ENCODE measurements at places on chromosomes 7 and 10.
A peak's percentile ranks its signal among the peaks of the same experiment; 100 is the strongest.

- DNase-seq: no peak
These were observed 42.2 kb upstream of the SLC29A3 start for GRCh38 chr10:71276873-71277272.

DNA sequence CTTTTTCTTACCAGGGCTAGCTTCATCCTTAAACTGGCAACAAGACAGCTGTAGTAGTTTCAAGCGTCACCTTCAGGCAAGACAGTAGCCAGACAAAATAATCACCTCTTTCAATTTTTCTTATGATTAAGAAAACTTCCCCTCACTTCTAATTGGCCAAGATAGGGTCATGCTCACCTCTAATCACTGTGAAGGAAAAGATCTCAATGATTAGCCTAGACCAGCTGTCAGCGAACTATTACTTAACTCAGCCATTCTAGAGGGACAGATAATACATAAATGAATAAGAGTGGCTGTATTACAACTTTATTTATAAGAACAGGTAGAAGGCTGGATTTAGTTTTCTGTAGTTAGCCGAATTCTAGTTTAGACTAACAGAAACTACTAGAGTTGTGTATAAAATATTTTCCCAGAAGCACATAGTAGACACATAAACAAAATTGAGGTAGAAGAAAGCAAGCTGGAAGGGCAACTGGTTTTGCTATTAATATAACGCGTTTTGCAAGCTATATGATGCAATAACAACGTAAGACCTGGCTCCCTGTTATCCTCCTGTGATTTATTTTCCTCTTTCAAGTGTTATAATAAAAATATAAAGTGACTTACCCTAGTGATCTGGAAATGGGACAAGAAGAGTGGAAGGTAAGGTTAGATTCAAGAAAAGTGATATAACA, 64.3 kb downstream of the ELAPOR2 start:
- no peak for DNase-seq

- DNase-seq: no peak
These were observed 13.8 kb downstream of the PDSS1 start for GRCh38 chr10:26711324-26711723.

GRCh38 chr7:21568762-21569161, 25.9 kb downstream of the DNAH11 start:
- DNase-seq: no peak

- no peak for DNase-seq
These were observed 45.6 kb downstream of the ZNF277 start for GRCh38 chr7:112252141-112252540.

DNA sequence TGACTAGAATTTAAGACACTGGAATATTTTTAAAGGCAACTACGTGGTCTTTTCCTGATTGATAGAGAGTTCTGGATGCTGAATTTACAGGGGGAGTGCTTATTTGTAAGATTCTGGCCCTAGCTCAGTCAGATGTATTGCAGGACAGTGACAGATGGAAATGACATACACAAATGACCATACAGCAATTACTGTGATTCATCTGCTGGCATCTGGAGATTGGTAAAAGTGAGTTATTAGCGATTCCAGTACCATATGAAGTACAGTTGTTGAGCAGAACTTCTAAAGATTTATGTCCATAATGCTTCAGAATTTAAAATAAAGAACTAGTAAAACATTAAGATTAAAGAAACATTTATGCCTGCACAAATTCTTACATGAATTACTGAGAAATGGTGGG, 243.2 kb downstream of the CRPPA start:
- DNase-seq: no peak

DNA sequence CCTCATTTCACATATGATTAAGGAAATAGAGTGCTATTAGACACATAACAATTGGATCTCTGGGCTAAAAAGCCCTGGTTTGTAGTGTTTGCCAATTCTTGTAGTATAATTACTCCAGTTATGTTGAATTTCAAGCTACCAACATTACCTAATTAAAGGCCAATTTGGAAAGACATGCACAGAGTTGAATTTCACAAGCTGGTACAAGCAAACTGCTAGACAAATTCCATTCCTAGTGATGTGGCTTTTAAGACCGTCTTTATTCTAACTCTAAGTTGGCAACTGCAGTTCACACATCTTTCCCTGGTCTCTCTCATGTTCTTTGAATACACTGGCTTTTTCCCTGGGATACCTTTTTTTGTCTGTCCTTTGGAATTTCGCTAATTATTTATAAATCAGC, 384.1 kb upstream of the CNTNAP2 start:
- no peak for DNase-seq

DNA sequence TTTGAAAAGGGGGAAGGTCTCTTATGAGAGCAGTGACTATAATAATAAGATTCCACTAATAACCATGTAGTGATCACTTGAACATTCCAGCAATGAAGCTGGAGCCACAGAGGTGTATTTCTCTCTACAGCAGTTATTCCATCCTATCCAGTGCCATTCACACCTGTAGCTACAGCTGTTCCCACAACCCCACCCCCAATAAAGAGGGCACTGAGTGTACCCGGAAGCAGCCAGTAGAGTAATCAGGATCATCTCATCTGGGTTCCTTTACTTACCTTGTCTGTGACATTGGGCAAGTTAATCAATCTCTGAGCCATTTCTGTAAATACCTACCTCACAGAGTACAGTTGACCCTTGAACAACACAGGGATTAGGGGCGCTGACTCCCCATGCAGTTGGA, 188.7 kb downstream of the KIAA1217 start:
- DNase-seq: no peak

- DNase-seq: no peak
These were observed 166.1 kb downstream of the DNAJB9 start for GRCh38 chr7:108735814-108736213.

DNA sequence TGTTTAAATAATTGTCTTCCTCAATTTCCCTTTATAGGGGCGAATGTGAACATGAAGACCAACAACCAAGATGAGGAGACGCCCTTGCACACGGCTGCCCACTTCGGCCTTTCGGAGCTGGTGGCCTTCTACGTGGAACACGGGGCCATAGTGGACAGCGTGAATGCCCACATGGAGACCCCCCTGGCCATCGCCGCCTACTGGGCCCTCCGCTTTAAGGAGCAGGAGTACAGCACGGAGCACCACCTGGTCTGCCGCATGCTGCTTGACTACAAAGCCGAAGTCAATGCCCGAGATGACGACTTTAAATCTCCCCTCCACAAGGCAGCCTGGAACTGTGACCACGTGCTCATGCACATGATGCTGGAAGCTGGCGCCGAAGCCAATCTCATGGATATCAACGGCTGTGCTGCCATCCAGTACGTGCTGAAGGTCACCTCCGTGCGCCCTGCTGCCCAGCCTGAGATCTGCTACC, 42.1 kb downstream of the ASB4 start:
- no peak for DNase-seq

GRCh38 chr7:24757353-24758275, at the start of gene GSDME:
Gene GSDME, minus strand, starts transcription at chr7:24757464. Its CDS starts 7,690 bp downstream, at chr7:24749774.
- DNase-seq: peak; percentile 70

DNA sequence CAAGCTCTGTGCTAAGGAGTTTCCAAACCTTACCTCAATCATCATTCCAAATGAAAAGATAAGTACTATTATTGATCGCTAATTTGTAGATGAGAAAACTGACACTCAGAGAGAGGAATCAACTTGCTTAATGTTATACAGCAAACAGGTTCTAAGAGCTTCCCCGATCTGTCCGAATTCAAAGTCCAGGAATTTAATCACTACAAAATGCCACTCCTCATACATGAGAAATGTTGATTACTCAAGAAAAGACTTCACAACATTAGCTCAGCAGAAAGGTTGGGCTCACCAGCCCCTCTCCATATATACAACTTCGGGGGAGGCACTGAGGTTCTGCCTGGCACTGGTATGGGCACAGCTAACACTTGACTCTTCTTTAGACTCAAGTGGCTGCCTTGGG, 80.7 kb downstream of the SLC16A9 start:
- DNase-seq: no peak

- DNase-seq: peak; percentile 42
These were observed 522.0 kb upstream of the LRRN3 start for GRCh38 chr7:110568932-110569331.

GRCh38 chr7:46071601-46072000, 150.5 kb upstream of the IGFBP3 start:
- peak; percentile 35 for DNase-seq

DNA sequence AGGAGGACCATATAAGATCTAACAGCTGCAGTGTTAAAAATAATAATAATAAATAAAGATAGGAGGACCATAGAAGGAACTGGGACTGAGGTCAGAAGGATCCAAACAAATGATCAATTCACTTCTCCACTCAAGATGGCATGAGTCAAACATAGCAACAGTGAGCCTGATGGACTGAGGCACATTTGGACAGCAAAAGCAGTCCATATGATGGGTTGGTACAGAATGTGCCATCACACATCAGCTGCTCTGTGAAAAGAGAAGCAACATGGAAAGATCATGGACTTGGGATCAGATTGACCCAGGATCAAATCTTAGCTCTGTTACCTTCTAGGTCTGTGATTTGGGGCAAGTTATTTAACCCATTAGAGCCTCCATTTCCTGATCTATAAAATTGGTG, 188.9 kb upstream of the KMT2E start:
- no peak for DNase-seq

GRCh38 chr7:39540320-39540719, 25.9 kb upstream of the YAE1 start:
- no peak for DNase-seq

GRCh38 chr10:114391599-114391998, 12.7 kb downstream of the AFAP1L2 start:
- no peak for DNase-seq

- DNase-seq: no peak
These were observed 128.9 kb downstream of the ZNF365 start for GRCh38 chr10:62502995-62503613.

GRCh38 chr10:17019696-17020095, 109.9 kb downstream of the CUBN start:
- no peak for DNase-seq

DNA sequence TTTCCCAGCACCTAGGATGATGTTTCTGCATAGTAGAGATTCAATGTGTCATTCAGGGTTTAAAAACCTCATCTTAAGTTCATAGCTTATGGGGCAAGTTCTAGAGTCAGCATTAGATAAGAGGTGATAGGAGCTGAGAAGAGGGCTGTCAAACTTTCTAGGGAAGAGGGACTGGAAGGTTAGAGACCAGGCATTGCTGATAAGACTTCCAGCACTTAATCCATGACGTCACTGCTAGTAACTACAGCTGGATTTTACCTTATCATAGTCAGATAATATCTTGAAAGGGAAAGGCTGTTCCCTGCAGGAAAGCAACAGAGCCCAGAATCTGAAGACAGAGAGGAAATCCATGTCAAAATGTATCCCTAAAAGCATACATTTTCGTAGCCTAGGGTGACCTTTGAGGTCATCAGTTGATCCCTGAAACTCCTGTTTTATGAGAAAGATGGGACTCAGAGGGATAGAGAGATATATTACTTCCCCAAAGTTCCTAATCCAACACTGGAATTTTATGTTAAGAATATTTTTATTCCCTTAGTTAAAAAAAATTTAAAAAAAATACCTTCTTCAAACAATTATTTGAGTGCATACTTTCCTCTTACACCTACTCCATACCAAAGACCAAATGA, 3.3 kb upstream of the CPED1 start:
- no peak for DNase-seq

DNA sequence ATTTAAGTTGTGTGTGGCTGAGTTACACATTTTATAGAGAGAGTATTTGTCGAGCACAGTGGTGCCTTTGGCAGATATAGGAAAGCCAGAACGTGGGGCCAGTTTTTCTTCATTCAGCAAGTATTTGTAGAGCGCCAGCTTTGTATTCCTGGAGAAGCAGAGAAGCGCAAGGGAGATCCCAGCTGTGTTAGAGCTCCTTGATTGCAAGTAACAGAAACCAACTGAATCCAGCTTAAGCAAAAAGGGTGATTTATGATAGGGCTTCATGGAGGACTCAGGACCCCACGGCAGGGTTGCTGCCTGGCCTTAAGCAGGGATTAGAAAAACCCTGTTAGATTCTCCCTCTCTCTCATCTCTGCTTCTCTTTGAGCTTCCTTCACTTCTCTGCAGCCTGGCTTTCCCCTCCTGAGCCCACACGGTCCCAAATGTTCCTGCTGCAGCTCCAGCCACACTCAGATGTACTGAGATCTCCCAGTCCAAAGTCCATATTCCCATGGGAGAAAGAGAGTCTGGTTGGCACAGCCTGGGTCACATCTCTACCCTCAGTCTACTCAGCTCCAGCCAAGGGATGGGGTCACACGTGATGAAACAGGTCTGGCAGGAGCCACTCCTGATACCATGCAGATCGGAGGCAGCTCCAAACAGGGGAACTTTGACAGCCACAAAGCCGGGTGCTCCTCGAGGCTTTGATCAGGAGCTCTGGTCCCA, 16.7 kb downstream of the UBTD1 start:
- DNase-seq: no peak

DNA sequence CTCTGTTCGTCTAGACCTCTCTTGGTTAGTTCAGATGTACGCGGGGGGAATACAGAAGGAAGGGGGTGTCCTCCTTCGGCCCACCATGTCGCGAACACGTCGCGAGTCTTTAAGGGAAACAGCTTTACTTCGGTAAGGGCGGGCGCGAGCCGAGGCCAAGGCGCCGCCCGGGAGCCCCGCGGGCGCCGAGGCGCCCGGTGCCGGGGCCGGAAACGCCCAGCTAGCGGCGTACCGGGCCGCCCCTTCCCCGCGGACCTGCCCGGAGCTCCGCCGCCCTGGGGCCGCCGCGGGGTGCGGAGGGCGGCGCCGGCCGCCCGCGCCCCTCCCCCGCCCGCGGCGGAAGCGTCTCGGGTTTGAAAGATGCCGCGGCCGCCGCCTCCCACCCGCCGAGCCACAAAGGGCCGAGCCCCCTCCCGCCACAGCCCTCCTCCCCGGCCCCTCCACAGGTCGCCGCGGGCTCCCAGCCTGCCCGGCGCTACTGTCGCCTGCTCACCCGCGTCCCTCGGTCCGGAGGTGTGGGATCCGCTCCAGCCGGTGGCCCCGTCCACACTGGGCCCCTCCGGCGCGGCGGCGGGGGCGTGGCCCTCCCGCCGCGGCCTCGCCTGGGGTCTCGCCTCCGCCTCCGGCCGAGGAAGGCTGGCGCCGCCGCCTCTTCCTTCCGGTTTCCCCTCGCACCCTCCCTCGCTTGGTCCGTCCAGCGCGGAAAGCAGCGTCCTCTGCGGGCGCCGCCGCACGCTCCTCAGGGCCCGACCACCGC, at the start of gene KBTBD2:
TSS of gene KBTBD2 (minus strand) at position 718 of the 757 bp plus-strand sequence. CDS start 12,156 bp downstream, outside the sequence.
- DNase-seq: peak; percentile 90

Measured in fibroblast of skin of back (primary cell).